ENCODE measurements at places on chromosomes 4 and X. TPM values are rescaled to one million over a fixed set of nuclear protein-coding genes. Genes with fewer than 3 reads are reported as not detected.

MAGEA3 gene
- not detected for total RNA-seq

FAM184B gene
- total RNA-seq: not detected

PHKA1 gene
- total RNA-seq: 5.2 TPM

TECRL gene
- total RNA-seq: not detected

ODAPH gene
- not detected for total RNA-seq

DNA sequence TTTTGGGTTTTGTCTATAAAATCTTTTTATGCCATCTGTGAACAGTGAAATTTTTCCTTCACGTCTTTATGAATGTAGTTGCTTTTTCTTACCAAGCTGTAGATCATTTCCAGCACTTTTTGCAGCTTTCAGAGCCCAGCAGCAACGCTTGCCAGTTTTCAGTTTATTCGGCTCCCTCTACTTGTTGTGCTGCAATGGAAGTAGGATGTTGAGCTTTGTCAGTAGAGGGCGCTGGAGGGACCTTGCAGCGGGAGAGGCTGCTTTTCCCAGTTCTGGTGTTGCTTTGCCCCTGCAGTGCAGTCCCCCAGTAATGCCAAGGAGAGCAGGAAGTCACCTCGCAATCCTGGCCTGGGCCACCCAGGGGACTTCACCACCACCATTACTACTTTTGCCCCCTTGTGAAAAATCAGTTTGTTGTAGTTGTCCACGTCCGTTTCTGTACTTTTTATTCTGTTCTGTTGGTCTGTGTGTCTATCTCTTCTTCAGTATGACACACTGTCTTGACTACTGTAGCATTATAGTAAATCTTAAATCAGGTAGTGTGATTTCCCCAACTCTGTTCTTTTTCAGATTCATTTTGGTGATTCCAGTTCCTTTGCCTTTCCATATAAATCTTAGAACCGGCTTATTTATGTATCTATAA is 21.8 kb downstream of the CMC4 start:
- no peak overlapping the region for H3K4me3 ChIP-seq
- no peak overlapping the region for H3K27ac ChIP-seq
- H3K4me1 ChIP-seq: no peaks in the 10 kb centered on the region
- DNase-seq: no peak

DNA sequence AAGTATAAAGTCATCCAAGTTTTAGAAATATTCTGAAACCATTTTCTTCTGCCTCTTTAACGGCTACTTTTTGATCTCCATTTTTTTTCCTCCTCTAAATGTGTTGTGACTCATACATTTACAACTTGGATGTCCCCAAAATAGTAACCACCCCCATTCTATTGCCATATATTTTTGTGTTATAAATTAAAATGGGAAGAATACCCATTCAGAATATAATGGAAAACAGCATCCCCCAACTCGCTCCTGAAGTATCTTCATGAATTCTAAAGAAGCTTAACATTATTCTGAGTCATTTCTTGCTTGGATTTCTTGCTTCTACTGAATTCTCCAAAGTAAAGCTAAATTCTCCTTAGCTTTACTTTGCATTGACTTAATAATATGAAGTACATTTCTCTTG is 92.0 kb upstream of the PTPN13 start:
- H3K4me1 ChIP-seq: peaks cover 15% of the 10 kb centered on the region
- no peak for DNase-seq
- H3K4me3 ChIP-seq: no peak overlapping the region
- no peak overlapping the region for H3K27ac ChIP-seq
- H3K27me3 ChIP-seq: no peaks in the 10 kb centered on the region
- no peaks in the 10 kb centered on the region for H3K36me3 ChIP-seq

- H3K4me1 ChIP-seq: no peaks in the 10 kb centered on the region
- H3K27me3 ChIP-seq: no peaks in the 10 kb centered on the region
- no peaks in the 10 kb centered on the region for H3K36me3 ChIP-seq
- DNase-seq: no peak
- no peak overlapping the region for H3K27ac ChIP-seq
These were observed 90.3 kb downstream of the ANTXR2 start for GRCh38 chr4:79982601-79983322.

DNA sequence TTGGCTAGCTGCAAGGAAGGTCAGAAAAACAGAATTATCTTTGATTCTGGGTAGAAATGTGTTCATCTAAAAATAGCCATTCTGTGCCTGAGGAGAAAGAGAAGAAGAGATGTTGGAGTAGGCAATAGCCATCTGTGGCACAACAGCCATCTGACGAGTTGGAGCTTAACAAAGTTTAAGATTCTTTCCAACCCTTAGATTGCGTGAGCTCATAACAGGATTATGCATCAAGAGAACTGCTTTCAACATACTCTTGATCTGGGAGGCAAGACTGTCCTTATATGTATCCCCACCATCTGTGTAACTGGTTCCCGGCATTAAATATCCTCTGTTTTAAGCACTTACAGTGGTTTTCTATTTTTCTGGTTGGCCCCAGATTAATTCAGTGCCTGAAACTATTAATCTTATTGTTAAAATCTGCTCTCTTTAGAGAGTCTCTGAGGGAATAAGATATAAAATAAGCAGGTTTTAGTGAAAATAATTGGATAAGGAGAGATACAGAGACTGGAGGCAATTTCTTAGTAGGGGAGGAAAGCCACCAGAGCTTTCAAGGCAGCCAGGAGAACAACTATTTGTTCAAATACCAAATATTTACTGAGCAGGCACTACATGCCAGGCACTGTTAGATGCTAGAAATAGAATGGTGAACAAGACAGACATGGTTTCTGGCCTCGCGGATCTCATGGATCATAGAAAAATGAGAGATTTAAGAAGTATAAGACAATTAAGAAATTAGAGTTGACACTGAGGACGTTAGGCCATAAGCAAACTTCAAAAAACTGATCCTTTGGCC is 398.0 kb downstream of the SMARCA1 start:
- no peaks in the 10 kb centered on the region for H3K4me1 ChIP-seq
- H3K36me3 ChIP-seq: no peaks in the 10 kb centered on the region
- no peaks in the 10 kb centered on the region for H3K27me3 ChIP-seq
- no peak for DNase-seq
- no peak overlapping the region for H3K27ac ChIP-seq

DNA sequence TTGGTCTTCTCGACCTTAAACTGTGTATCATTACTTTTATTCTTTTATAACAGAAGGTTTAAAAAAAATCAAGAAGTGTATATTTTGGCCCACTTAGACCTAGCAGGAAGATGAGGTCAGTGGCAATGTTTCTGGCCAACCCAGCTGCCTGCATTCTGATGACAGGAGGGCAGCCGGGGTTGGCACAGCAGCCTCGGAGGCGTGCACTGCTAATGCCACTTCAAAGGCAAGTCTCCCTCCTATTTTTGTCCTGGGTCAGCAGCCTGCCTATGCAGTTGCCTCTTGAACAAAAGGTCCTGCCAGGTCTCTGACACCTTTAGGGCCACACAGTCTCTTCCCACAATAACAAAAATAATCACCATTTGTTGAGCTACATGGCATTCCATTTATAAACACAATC is 89.4 kb upstream of the MYOZ2 start:
- no peak overlapping the region for H3K27ac ChIP-seq
- no peaks in the 10 kb centered on the region for H3K27me3 ChIP-seq
- no peaks in the 10 kb centered on the region for H3K36me3 ChIP-seq
- H3K4me3 ChIP-seq: no peak overlapping the region
- H3K4me1 ChIP-seq: peaks cover 17% of the 10 kb centered on the region

- no peak for DNase-seq
- H3K4me3 ChIP-seq: no peak overlapping the region
- H3K27ac ChIP-seq: no peak overlapping the region
- no peaks in the 10 kb centered on the region for H3K27me3 ChIP-seq
- no peaks in the 10 kb centered on the region for H3K4me1 ChIP-seq
These were observed 526.7 kb downstream of the PCDH7 start for GRCh38 chr4:31246856-31247255.

DNA sequence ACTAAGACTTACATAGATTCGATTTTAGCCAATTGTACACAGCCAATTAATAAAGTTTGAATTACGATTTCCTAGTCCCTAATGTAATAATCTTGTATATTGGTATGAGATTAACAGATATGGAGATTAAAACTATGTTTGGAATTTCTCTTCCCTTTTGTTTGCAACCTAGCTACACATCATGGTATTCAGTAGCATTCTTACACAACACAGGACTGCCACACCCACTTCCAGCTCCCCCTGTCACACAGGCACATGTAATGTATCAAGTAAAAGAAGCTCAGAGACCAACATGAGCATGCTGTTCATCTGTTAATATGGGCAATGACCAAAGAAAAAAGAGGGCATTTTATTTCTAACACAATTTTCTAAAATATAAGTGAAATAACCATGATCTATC is 12.8 kb downstream of the SLC6A14 start:
- DNase-seq: no peak
- H3K4me1 ChIP-seq: no peaks in the 10 kb centered on the region
- H3K27ac ChIP-seq: no peak overlapping the region
- H3K4me3 ChIP-seq: no peak overlapping the region
- no peaks in the 10 kb centered on the region for H3K36me3 ChIP-seq
- H3K27me3 ChIP-seq: no peaks in the 10 kb centered on the region

Measured in vagina (tissue), 2 donors.